ENCODE measurements at places on chromosomes 3 and 15. TPM values are rescaled to one million over a fixed set of nuclear protein-coding genes. Genes with fewer than 3 reads are reported as not detected.

- DNase-seq = no peak
These were observed 278.5 kb downstream of the SCAPER start for GRCh38 chr15:76626611-76627010.

DNA sequence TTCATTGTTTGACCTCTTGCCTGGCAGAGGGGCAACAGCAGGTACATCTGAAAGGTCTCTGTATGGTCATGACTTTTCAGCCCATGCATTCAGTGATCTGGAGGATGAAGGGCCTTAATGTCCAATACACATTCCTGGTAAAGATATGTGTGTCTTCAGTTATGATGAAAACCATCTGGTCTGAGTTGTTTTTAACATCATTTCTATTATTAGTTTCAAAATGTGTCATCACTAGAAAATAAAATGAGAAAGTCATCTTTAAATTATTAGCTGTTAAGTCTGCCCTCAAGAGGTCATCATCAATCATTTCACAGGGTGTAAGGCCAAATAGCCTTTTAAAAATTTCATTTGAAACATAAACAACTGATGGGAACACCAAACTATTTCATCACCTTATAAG lies 92.1 kb upstream of the PLSCR4 start:
- DNase-seq = no peak

- DNase-seq = no peak
These were observed 141.9 kb upstream of the C2CD4B start for GRCh38 chr15:62306851-62307504.

DNA sequence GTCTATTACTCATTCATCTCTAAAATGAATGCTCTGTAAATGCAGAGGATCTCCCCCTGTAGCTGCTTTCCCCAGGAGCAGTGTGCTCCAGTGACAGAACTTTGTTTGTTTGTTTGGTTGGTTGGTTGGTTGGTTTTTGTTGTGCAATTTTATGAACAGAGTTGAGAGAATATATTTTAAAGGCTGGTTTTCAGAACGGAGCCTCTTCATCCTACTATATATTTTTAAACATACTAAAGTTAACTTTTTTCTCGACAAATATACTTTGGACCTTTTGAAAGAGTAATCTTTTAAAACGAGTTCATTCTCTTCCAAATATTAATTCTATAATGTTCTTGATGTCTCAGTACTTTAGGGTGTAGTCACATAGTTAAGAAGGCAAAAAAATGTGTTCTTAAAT lies 20.2 kb downstream of the RYR3 start:
- DNase-seq = no peak

- no peak for DNase-seq
These were observed 32.7 kb downstream of the LRRFIP2 start for GRCh38 chr3:37141676-37142075.

DNA sequence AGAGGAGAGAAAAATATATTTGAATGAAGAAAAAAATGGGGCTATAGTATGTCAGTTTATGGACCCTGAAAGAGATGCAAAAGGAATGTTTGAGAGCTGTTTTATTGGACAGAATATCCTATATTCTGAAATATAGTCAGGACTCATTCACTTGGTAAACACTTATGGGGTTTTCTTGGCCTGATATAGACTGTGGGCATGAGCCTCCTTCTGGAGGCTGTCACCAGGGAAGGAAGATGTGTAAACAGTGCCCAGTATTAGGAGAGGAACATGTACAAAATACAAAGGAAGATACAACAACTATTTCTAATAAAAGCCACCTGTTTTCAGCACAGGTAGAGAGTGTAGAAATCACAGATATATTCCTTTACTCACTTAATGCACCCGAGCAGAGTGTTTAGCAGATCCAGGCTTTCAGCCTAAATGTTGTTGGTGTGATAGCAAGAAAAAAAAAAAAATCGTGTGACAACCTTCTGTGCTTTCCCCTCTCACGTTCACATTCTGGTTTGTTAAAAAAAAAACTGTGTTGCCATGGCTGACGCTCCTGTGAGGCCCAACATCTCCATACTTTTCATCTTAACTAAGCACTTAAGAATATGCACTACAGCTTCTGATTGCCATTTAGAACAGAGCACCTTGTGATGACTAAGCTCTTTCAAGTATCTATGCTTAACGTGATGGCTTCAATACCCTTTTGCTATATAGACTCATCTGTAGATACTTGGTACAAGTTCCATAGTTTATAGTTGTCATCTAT lies 134.1 kb downstream of the MBNL1 start:
- no peak for DNase-seq

- no peak for DNase-seq
These were observed 43.2 kb upstream of the FAM107A start for GRCh38 chr3:58620421-58620820.

DNA sequence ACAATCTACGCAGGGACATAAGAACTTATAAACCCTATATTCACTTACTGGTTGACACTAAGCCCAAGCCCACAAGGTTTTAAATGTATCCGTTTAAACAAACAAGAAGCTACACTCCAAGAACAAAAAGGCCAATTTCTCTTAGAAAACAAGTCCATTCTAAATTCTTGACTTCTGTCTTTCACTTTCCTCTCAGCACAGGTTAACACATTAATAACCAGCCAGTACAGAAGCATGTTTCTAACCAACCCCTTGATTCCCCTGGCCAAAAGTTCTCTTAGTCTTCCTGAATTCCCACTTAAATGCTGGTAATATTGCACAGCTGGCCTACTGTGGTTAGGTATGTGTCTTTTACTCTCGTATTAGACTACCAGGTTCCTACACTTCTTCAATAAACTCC lies 4.7 kb downstream of the DMXL2 start:
- DNase-seq = no peak

DNA sequence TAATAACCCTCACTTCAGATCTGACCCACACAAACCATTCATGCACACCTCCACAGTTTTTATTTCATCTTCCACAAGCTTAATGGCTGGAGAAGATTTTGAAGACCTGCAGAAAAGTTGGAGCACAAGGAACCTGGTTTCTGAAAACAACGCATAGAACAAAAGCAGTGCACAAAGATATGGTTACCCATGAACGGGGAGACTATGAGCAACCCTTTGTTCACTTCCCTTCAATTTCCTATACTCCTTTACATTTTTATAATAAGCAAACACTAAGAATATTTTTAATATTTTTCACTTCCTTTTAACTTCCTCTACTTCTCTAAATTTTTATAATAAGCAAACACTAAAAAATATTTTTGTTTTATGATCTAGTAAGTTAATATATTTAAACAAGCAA lies 103.5 kb upstream of the UBE2E2 start:
- DNase-seq = no peak

- DNase-seq = no peak
These were observed 19.0 kb downstream of the CGNL1 start for GRCh38 chr15:57395292-57395691.

- DNase-seq = no peak
These were observed 35.4 kb downstream of the AADACL2 start for GRCh38 chr3:151769175-151769574.

The CCDC54 gene
- total RNA-seq = not detected

The WWTR1 gene
- 0.63 TPM for total RNA-seq

The ITGA11 gene
- total RNA-seq = 0.05 TPM

The TMEM212 gene
- not detected for total RNA-seq

The FAM174B gene
- total RNA-seq = 2.7 TPM

The SH2D7 gene
- total RNA-seq = not detected

The TRIM59 gene
- total RNA-seq = 16.5 TPM

The DAZL gene
- total RNA-seq = 0.08 TPM

The SI gene
- total RNA-seq = not detected

The MESP2 gene
- total RNA-seq = not detected

The CILP gene
- total RNA-seq = 0.13 TPM
